ENCODE measurements at places on chromosomes 7 and 10. TPM values are rescaled to one million over a fixed set of nuclear protein-coding genes. Genes with fewer than 3 reads are reported as not detected.

FKBP6 gene
- total RNA-seq = not detected

STAM gene
- total RNA-seq = 27.6 TPM

PTF1A gene
- total RNA-seq = not detected

MUC12 gene
- total RNA-seq = 1.1 TPM

FZD1 gene
- 15.3 TPM for total RNA-seq

DNA sequence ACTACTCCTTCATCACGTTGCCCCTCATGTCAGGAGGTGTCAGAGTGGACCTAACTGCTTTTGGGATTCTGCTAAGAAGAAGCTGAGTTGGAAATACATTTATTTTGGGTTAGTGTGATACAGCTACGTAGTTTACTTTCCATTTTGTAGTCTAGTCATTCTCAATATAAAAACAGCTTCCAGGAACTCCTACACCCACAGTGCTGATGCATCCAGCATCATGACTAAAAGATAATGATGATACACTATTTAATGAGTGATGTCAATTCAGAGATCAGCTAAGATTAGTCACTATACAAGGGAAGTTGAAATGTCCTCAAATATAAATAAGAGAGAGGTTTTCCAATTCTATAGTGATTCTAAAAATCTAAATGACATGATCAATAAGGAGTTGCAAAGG is 264.2 kb upstream of the SLC26A5 start:
- no peak for DNase-seq

- DNase-seq = no peak
Observed at GRCh38 chr7:157205438-157205837, 66.7 kb downstream of the UBE3C start.

DNA sequence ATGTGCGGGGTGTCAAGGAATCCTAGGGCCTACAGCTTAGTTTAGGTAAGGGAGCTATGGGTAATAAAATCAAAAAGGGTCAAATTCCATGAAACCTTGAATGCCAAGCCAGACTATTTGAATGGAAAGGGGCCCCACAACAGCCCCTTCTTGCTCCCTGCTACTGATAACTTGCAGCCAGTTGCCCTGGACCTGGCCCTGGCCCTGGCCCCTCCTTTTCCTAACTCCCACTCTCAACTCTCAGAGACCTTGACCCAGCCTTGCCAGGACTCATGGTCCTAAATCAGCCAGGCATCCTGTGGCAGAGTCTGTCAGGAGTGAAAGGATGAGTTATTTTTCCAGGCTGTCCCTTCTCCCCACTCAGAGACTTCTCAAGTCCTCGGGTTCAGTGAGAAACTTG is 5.9 kb downstream of the KCNIP2 start:
- DNase-seq = no peak

GRCh38 chr10:55410415-55410885 is 609.4 kb upstream of the PCDH15 start:
- no peak for DNase-seq

DNA sequence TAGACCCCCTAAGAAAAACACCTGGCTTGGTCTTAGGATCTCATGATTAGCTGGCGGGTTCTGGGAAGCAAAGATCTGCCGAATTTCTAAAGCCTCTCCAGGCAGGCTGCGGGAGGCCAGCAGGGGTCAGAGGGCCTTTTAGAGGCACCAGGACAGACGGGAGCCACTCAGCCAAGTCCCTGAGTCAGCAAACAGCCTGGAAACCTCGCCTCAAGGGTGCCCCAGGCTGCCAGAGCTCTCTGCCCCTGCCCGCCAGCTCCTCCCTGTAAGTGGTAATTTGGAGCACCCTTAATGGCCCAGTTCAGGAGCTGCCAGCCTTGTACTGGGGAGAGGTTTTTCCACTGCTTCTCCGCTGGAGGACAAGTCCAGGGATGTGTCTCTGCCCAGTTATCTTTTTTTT is 88.7 kb downstream of the HIP1 start:
- DNase-seq = no peak

GRCh38 chr10:71671994-71672946 is 47.3 kb downstream of the C10orf105 start:
- DNase-seq = no peak

GRCh38 chr7:54330216-54330800 is 211.9 kb upstream of the VSTM2A start:
- no peak for DNase-seq

DNA sequence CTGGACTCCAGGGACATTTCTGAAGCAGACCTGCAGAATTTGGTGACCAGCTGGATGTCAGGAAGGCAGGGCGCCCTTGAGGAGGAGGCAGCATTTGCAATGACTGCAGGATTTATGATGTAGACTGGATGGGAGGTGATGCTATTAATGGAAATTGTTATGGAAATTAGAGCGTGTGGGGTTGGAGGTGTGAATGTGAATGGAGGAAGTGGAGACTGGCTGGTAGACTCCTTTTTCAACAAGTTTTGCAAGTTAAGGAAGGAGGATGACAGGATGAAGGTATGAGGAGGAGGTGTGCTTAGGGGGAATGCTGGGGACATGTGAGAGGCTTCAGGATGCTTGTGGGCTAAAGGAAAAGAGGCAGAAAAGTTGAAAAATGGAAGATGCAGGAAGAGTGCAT is 137.0 kb downstream of the TMEM178B start:
- no peak for DNase-seq

GRCh38 chr7:155144371-155144770 is 74.2 kb downstream of the HTR5A start:
- DNase-seq = no peak
